GM13976 (cell line): ENCODE measurements at places on chromosomes 2 and 18.

- DNase-seq = no peak
These were observed 45.6 kb downstream of the HDLBP start for GRCh38 chr2:241269707-241270520.

- DNase-seq = no peak
These were observed 32.3 kb downstream of the RALBP1 start for GRCh38 chr18:9507565-9508088.

- peak; percentile 17 for DNase-seq
These were observed 325.4 kb upstream of the FIGN start for GRCh38 chr2:164061129-164061746.

- DNase-seq = no peak
These were observed 221.7 kb downstream of the CDH20 start for GRCh38 chr18:61554946-61555361.

- no peak for DNase-seq
These were observed 274.7 kb downstream of the RNF144A start for GRCh38 chr2:7191932-7192331.

DNA sequence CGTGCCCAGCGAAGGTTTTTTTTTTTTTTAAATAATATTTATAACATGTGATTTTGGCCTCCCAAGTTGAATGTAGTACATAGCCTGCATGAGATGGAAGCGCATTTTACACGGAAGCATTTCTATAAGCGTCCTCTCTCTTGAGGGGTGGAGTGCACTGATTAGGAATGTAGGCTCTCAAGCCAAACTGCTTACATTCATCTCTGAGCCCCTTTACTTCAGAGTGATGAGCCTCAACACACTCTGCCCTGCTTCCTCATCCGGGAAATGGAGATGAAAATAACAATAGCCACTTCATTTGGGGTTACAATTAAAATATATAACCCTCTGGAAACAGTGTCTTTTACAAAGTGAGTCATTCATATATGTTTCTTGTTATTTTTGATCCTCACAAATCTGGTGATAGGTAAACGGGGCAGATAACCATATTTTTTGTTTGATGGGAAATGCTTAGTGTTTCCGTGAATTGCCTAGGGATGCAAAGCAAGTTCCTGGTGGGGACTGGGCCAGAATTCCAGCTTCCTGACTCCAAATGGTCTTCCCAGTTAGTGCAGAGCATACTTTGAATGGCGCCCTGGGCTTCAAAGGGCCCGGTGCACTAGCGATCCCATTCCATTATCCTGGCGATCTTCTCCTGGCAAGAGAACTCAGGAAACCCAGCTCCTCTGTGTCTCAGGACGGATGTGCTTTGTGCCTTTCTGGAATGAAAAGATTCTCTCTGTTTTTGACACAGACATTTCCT, 124.3 kb downstream of the PIEZO2 start:
- no peak for DNase-seq
